ENCODE measurements at places on chromosomes 11 and 22.
A peak's percentile ranks its signal among the peaks of the same experiment; 100 is the strongest.

GRCh38 chr11:110991661-110992355 lies 253.7 kb upstream of the POU2AF2 start:
- DNase-seq: no peak

DNA sequence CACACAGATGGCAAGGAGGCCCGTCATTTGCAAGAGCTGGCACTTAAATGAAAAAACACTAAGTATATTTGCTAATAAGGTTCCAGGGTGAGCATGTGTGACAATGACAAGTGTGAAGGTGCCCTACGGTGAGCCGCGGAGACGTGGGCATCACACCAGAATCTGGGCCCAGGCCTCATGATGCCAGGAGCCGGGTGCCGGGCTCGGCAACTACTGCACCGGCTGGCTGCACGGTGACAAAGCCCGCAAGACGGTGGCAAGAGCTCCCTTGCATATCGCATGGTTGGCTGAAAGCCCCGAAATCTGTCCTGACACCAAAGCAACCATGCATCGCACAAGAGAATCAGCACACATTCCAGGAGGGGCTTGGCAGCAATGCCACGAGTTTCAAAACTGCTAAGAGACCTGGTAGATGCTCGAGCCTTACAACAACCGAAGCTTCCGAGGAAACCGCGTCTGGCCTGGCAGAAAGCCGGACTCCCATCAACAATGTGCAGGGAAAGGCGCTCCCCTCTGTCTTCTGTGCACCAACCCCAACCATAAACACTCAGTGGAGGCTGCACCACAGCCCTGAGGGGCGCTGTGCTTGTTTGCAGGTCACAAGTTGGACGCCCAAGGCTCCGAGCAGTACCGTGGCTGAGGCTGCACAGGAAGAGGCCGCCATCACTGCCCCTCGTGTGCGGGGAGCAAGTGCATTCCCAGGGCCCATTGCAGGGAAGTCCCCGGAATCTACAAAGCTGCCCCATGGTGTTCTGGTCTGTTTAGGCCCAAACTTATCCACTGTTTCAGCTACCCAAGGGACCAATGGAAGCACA lies 339.7 kb downstream of the CTTN start:
- no peak for DNase-seq

DNA sequence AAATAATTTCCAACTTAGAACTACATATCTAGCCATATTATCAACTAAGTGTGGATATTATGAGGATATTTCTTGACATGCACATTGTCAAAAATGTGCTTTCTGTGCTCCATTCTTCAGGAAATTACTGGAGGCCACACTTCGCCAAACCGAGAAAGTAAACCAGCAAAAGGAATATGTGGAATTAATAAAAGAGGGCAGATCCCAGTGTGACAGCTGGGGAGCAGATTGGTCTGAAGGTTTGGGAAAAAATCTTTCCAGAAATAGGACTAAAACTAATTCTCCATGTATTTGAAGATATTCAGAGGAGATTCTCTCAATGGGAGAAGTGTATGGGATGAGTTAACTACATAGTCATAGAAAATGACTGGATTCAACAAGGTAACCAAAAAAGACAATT lies 546.9 kb upstream of the API5 start:
- DNase-seq: no peak

DNA sequence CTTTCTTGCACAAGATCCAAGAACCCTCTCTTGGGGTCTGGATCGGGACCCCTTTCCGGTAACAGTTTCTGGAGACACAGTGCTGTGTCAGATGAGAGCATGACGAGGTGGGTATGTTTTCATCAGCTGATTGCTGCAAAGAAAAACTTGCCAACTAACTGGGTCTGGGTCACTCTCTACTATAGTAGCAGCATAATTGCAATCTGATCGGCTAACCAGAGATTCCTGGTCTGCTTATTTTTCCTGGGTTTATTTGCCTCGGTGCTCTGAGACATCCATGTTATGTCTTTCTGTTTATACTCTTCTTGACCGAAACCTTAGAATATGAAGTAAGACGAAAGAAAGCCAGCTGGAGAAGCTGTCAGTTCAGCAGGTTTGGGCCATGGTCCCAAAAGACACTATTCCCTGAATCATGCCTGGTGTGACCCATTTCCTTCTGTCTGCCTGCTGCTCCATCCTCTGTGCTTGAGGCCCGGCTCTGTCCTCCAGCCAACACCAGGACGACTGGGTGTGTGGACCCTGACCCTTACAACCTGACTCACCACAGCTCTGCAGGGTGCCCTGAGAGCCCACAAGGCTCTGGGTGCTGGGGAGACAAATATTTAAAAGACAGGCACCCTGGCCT lies 24.1 kb upstream of the CLMP start:
- DNase-seq: no peak

DNA sequence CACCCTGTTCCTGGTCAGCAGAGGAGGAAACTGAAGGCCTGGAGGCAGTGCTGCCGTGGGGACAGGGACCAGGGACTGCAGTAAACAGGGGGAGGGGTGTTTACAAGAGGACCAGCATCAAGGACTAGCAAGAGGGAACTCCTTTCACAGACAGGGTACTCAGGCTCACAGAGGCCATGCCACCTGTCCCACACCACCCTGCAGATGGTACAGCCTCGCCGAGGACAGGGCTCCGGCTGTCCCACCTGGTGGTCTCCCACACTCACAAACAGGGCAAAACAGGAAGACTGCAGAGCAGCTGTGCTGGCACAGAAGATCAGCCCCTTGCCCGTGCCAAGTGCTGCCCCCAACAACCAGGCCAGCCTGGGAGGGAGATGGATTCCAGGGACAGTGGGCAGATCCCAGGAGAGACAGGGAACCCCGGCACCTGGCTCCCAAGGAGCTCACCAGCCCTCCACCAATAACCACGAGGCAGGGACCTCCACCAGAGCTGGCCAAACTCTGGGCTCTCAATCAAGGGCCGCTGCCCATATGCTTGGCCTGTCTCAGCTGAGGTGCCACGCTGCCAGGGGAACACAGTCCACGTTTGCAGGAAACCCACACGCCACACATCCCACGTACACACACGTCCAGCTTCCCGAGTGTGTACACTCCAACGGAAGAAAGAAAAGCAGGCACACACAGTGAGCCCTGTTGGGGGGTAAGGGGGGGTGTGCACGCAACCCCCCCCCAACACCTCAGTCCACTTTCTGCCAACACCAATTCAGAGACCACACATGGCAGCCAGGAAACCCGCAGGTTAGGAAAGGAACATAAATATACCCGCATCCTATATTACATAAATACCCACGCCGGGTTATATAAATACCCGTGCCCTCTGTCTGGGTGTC lies 2.1 kb downstream of the CSNK1E start:
- DNase-seq: no peak

- no peak for DNase-seq
These were observed 87.7 kb upstream of the HORMAD2 start for GRCh38 chr22:29992341-29993275.

DNA sequence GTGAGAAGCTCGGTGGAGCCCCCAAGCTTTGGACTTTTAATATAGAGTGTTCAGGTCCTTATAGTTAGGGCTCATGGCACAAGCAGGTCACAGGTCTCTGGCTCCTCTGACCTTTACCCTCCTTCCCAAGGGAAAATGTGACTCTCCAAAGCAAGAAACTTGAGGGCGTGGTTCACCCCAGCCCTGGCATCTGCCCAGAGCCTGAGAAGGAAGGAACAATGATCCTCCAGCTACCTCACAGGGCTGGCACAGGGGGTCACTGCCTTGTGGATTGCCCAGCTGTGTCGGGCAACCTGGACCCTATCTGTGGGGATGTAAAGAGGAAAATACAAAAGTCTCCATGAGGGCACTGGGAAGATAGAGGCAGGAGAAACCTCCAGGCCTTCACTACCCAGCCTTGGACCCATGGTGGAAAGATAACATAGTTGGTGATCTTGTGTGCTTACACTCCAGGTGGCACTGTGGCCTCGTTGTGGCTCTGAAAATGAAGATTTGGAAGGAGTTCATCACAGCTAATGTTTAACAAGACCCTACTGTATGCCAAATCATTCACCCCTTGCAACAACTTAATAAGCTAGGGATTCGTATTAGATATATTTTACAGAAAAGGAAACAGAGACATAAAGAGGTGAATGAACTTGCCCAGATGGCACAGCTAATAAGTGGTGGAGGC lies 3.8 kb upstream of the ZNF195 start:
- DNase-seq: no peak

- DNase-seq: no peak
These were observed 47.4 kb downstream of the MED15 start for GRCh38 chr22:20554824-20555223.

- DNase-seq: no peak
These were observed 79.3 kb upstream of the CRTAM start for GRCh38 chr11:122758974-122759373.

DNA sequence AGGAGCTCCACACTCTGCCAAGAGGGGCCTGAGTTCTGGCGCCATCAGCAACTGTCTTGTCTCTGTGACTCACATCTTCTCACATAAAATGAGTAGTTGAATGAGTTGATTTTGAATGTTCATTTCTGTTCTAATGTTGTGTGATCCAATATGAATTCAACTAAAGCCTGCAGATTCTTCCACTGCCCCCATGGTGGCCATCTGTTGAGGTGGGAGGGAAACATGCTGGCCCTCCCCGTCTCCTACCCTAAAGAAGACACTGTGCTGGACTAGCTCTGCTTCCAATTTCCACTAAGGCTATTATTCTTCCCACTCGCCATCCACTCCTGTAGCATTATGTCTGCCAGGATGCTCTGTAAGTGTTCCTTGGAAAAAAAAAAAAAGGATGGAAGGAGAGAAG lies 555.6 kb upstream of the LARGE1 start:
- DNase-seq: peak; percentile 22

DNA sequence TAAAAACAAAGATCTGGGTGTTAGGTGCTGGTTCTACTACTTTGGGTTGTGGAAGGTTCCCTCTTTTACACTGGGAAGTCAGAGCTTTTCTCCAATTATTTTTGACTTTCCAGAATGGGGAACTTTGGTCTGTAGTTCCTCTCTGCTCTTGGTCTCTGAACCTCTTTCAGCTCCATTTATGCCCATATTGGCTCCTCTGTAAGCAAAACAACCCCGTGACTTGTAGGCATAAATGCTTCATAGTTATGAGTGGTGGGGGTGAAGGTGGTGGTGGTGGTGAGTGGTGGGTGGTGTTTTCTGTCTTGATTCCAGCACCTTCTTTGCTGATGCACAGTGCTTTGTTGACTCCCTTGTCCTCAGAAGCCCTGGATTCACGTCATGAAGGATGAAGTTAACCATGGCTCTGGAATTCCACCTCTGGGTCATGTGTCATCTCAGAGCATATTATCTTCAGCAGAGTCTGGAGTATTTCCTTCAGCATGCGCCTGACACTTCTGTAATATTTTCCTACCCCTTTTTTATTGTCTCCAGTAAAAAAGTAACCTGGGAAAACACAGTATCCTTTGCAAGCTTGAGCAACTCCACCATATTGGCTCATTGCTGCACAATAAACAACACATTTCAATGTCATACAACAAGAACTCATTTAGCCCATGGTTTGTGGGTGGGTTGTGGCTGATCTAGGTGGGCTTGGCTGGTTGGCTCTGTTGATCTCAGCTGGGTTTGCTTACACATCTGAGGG lies 24.1 kb upstream of the GRK3 start:
- no peak for DNase-seq
